ENCODE measurements at places on chromosomes 7 and 10. TPM values are rescaled to one million over a fixed set of nuclear protein-coding genes. Genes with fewer than 3 reads are reported as not detected.
A peak's percentile ranks its signal among the peaks of the same experiment; 100 is the strongest.

- no peak for DNase-seq
- H3K27ac ChIP-seq, result no peak overlapping the region
- no peaks in the 10 kb centered on the region for H3K27me3 ChIP-seq
- no peaks in the 10 kb centered on the region for H3K4me1 ChIP-seq
Measured at GRCh38 chr10:28975891-28976531, 298.7 kb downstream of the BAMBI start.

DNA sequence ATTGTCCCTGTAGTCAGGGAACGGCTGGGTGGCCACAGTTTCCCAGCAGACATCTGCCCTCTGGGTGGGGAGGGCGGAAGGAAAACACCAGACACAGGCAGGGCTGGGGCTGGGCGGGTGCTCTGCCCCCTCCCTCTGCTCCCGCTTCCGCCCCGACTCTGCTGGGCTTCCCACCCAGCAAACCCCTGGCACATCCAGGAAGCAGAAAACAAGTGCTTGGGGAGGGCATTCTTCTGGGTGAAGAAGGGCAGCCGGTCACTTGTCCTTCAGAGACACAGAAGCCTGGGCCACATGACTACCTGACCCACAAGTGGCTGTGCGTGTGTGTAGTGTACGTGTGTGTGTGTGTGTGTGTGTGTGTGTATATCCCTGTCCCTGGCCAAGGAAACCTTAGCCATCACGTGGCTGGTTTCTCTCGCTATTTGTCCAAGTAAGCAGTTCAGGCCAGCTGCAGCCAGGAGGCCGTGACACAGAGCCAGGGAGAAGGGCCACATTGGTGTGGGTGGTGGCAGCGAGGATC, 77.9 kb downstream of the ZMIZ1 start:
- H3K27ac ChIP-seq, result no peak overlapping the region
- peaks cover 17% of the 10 kb centered on the region for H3K36me3 ChIP-seq
- H3K4me1 ChIP-seq, result peaks cover 15% of the 10 kb centered on the region
- H3K27me3 ChIP-seq, result no peaks in the 10 kb centered on the region
- no peak overlapping the region for H3K4me3 ChIP-seq
- no peak for DNase-seq

DNA sequence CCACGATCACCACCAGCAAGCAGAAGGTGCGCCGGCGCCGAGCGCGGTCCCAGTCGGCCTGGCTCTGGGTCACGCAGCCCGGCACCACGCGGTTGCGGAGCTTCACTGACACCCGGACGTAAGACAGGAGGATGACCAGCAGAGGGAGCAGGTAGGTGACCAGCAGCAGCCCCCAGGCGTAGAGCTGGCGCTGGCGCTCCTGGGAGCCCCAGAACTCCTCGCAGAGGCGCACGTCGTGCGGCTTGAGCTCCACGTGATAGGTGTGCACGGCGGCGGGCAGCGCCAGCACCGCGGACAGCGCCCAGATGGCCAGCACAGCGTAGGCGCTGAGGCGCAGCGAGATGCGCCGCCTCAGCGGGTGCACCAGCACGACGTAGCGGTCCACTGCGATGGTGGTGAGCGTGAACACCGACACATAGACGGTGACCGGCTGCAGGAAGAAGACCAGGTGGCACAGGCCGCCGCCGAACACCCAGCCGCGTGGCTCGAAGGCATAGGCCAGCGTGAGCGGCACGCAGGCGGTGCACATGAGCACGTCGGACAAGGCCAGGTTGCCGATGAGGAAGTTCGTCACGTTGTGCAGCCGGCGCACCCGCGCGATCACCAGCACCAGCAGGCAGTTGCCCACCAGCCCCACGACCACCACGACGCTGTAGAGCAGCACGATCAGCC, 920 bp downstream of the PRLHR start:
- H3K27me3 ChIP-seq, result peaks cover 62% of the 10 kb centered on the region
- peak; percentile 98 for DNase-seq
- no peak overlapping the region for H3K27ac ChIP-seq
- peaks cover 2% of the 10 kb centered on the region for H3K4me1 ChIP-seq
- no peaks in the 10 kb centered on the region for H3K36me3 ChIP-seq

DNA sequence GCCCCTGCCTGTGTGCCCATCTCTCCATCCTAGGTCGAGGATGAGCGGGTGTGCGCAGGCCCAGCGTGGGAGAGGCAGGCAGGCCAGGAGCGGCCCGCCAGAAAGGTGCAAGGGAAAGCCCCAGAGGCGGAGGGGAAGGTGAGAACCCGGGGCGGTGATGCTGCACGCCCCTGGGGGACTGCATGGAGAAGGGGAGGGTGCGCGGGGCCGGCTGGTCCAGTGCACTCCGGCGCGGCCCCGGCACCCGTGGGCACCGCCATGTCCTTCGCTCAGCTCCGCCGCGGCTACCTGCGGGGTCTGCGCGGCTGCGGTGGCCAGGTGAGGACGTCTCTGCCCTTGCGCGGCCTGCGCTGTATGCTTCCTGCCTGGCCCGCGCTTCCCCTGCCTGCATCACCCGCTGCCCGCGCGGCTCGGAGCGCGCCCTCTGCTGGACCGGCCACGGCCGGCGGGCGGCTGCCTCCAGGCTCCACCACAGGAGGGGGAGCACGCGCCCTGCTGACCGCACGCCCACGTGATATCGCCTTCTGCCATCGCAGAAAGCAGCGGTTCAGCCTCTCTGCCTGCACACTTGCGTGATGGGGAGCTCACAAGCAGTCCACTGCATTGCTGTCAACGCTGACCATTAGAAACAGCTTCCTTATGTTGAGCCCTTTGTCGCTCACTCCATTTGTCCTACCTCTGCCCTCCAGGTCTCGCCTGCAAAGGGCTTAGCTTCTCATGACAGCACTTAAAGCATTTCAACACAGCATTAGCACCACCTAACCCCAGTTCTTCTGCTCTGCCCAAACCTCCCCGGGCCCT, 73.9 kb downstream of the CXCL12 start:
- peak; percentile 97 for DNase-seq
- no peaks in the 10 kb centered on the region for H3K4me1 ChIP-seq
- no peaks in the 10 kb centered on the region for H3K36me3 ChIP-seq
- H3K27me3 ChIP-seq, result peaks cover 26% of the 10 kb centered on the region
- H3K4me3 ChIP-seq, result no peak overlapping the region
- H3K27ac ChIP-seq, result no peak overlapping the region

DNA sequence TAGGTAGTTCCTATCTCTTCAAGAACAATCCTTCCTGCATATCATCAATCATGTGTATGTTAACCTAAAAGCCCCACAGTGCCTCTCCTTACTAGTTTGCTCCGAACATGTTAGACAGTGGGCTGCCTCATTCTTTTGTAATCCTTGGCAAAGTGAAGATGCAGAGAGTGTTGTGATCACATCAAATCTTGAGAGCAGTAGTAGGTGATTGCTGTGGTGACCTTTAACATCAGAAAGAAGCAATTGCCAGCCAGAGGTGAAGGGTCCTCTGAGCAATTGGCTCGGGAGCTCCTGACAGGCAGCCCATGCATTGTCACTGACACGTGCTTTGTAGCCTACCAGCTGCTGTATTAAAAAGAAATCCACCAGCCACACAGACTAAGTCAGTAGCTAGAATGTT, 19.6 kb upstream of the GSTK1 start:
- no peak overlapping the region for H3K27ac ChIP-seq
- no peak overlapping the region for H3K4me3 ChIP-seq
- no peak for DNase-seq
- H3K4me1 ChIP-seq, result no peaks in the 10 kb centered on the region

- H3K4me1 ChIP-seq, result peaks cover 2% of the 10 kb centered on the region
- DNase-seq, result no peak
- H3K4me3 ChIP-seq, result no peak overlapping the region
- no peak overlapping the region for H3K27ac ChIP-seq
- H3K36me3 ChIP-seq, result no peaks in the 10 kb centered on the region
- no peaks in the 10 kb centered on the region for H3K27me3 ChIP-seq
Measured at GRCh38 chr10:129553928-129554327, 86.9 kb downstream of the MGMT start.

GRCh38 chr7:149547126-149547525, 49.5 kb upstream of the ZNF746 start:
- H3K4me1 ChIP-seq, result no peaks in the 10 kb centered on the region
- no peak overlapping the region for H3K27ac ChIP-seq
- DNase-seq, result peak; percentile 53
- peaks cover 54% of the 10 kb centered on the region for H3K36me3 ChIP-seq

- DNase-seq, result no peak
- no peaks in the 10 kb centered on the region for H3K27me3 ChIP-seq
- H3K36me3 ChIP-seq, result no peaks in the 10 kb centered on the region
- H3K4me1 ChIP-seq, result no peaks in the 10 kb centered on the region
Measured at GRCh38 chr7:154440651-154441050, 388.5 kb downstream of the DPP6 start.

GRCh38 chr10:35592441-35592840, 12.7 kb upstream of the GJD4 start:
- H3K36me3 ChIP-seq, result no peaks in the 10 kb centered on the region
- H3K27me3 ChIP-seq, result no peaks in the 10 kb centered on the region
- no peaks in the 10 kb centered on the region for H3K4me1 ChIP-seq
- no peak for DNase-seq
- H3K4me3 ChIP-seq, result no peak overlapping the region
- H3K27ac ChIP-seq, result no peak overlapping the region

- H3K36me3 ChIP-seq, result no peaks in the 10 kb centered on the region
- no peak within 1 kb of the TSS for H3K27ac ChIP-seq
- H3K4me3 ChIP-seq, result peak within 1 kb of the TSS; percentile 73
- no peaks in the 10 kb centered on the region for H3K4me1 ChIP-seq
- DNase-seq, result peak; percentile 77
Measured at GRCh38 chr10:103493362-103493915, at the start of gene NEURL1. Gene NEURL1 (plus strand): TSS chr10:103493705. CDS start chr10:103494388, 683 bp downstream.

DNA sequence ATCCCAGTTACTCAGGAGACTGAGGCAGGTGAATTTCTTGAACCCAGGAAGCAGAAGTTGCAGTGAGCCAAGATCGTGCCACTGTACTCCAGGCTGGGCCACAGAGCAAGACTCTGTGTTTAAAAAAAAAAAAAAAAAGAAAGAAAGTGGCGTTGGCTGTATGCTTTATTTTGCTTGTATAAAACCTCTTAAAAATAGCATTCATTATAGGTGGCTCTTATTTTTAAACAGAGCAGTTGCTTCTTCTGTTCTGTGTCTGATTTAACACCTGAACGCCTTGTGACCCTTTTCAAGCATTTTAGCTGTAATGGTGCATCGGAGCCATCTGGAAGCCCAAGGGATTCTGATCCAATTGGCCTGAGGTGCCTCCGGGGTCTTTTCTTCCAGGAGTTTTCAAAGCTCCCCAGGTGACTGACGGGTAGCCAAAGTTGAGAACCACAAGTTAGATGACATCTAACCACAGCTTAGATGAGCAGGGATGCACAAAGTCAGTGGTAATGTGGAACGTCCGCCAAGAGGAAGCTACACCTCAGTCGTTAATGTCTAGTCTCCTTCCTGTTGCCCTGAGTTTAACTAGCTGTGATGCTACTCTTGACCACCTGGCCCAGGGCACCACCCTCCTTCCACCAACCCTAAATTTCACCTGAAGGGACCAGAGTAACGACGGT, 274.6 kb upstream of the KLF6 start:
- H3K27me3 ChIP-seq, result no peaks in the 10 kb centered on the region
- H3K36me3 ChIP-seq, result no peaks in the 10 kb centered on the region
- H3K4me3 ChIP-seq, result no peak overlapping the region
- H3K4me1 ChIP-seq, result no peaks in the 10 kb centered on the region

- no peak overlapping the region for H3K27ac ChIP-seq
- peaks cover 98% of the 10 kb centered on the region for H3K36me3 ChIP-seq
- H3K4me3 ChIP-seq, result no peak overlapping the region
- H3K4me1 ChIP-seq, result no peaks in the 10 kb centered on the region
- DNase-seq, result no peak
- H3K27me3 ChIP-seq, result no peaks in the 10 kb centered on the region
Measured at GRCh38 chr10:119834188-119834587, 38.5 kb downstream of the MCMBP start.

DNA sequence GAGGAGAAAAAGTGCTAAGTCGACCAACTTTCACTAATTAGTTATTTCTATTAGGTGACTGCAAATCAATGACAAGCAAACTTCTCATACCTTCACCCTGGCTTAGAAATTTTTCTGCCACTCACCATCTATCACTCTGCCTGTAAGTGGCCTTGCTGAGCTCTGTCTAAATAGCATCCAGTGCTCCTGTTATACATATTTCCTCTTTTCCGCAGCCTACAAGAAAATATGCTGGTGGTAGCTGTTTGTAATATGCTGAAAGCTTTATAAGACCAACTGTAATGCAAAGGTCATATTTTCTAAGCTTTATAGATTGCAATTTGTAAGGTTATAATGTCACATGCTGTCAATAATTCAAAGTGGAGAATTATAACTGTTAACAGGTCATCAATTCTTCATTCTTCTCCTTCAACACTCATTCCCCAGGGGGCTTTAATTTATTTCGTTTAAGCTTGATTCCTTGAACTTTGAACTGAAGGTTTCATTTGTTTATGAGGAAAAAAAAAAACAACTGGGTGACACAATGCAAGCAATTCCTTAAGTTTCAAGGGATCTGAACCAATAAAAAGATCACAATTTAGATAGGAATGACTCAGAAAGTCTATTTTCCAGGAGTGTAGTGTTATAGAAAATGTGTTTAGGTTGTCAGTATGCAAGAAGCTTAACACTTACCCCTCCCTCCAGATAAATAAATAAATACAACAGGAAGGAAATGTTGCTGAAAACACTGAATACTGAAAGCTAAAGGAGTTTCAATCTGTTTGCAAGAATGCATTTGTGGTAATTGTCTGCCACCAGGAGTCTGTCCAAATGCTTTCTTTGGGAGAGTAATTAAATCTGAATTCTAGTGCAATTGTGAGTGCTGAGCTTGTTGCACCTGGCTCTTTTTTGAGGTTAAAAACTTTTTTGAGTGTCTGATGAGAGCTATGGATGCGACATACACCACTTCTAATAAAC, 183.7 kb downstream of the SORCS1 start:
- DNase-seq, result no peak
- peaks cover 18% of the 10 kb centered on the region for H3K4me1 ChIP-seq
- H3K27ac ChIP-seq, result no peak overlapping the region
- peaks cover 2% of the 10 kb centered on the region for H3K36me3 ChIP-seq
- no peaks in the 10 kb centered on the region for H3K27me3 ChIP-seq

GRCh38 chr10:61834519-61834918, 67.0 kb upstream of the ARID5B start:
- H3K27me3 ChIP-seq, result no peaks in the 10 kb centered on the region
- H3K27ac ChIP-seq, result no peak overlapping the region
- H3K36me3 ChIP-seq, result no peaks in the 10 kb centered on the region

DNA sequence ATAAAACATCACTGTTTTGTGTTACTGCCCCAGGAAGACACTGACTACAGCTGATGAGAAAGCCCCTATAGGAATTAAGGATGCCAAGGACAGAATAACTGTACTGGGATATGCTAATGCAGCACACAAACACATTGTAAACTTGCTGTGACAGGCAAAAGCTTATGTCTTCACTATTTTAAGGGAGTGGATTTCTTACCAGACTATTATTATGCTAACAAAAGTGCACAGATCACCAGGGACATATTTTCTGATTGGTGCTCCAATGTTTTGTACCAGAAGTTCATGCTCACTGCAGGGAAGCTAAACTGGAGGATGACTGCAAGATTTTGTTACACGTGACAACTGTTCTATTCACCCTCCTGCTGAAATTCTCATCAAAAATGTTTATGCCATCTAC, 48.1 kb upstream of the PTPN12 start:
- no peak overlapping the region for H3K27ac ChIP-seq
- H3K27me3 ChIP-seq, result no peaks in the 10 kb centered on the region
- H3K36me3 ChIP-seq, result no peaks in the 10 kb centered on the region
- no peak overlapping the region for H3K4me3 ChIP-seq
- H3K4me1 ChIP-seq, result no peaks in the 10 kb centered on the region
- no peak for DNase-seq

GRCh38 chr7:1255080-1255816, 22.6 kb downstream of the UNCX start:
- H3K27me3 ChIP-seq, result peaks cover 26% of the 10 kb centered on the region
- no peak overlapping the region for H3K4me3 ChIP-seq
- H3K4me1 ChIP-seq, result no peaks in the 10 kb centered on the region

Gene GPER1
- total RNA-seq, result 0.54 TPM

Gene BHLHA15
- 0.86 TPM for total RNA-seq

Gene COL13A1
- total RNA-seq, result 25.2 TPM

Gene MET
- 2.5 TPM for total RNA-seq

Gene CHN2
- 14.1 TPM for total RNA-seq

Gene CCL24
- not detected for total RNA-seq

Gene OGDHL
- 14.6 TPM for total RNA-seq
